ENCODE measurements at places on chromosomes 1 and 21.

- DNase-seq: peak; percentile 51
Measured at GRCh38 chr1:114131526-114132220, 22.0 kb downstream of the SYT6 start.

GRCh38 chr21:24163539-24163938 lies 1443.7 kb downstream of the MRPL39 start:
- DNase-seq: no peak

DNA sequence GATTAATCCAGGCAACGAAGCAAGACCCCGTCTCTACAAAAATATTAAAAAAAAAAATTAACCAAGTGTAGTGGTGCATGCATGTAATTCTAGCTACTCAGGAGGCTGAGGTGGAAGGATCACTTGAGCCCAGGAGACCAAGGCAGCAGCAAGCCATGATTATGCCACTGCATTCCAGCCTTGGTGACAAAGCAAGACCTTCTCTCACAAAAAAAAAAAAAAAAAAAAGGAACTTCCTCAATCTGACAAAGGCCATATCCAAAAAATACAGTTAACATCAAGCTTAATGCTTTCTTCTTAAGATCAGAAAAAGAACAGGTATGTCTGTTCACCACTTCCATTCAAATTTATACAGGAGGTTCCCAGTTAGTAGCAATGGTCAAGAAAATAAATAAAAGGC lies 54.4 kb downstream of the EVI5 start:
- no peak for DNase-seq

GRCh38 chr21:14602382-14602958 lies 56.4 kb upstream of the SAMSN1 start:
- peak; percentile 43 for DNase-seq

GRCh38 chr1:157469752-157470675 lies 82.3 kb downstream of the FCRL5 start:
- DNase-seq: no peak

- peak; percentile 50 for DNase-seq
Measured at GRCh38 chr1:172394141-172394751, 26.2 kb upstream of the C1orf105 start.

DNA sequence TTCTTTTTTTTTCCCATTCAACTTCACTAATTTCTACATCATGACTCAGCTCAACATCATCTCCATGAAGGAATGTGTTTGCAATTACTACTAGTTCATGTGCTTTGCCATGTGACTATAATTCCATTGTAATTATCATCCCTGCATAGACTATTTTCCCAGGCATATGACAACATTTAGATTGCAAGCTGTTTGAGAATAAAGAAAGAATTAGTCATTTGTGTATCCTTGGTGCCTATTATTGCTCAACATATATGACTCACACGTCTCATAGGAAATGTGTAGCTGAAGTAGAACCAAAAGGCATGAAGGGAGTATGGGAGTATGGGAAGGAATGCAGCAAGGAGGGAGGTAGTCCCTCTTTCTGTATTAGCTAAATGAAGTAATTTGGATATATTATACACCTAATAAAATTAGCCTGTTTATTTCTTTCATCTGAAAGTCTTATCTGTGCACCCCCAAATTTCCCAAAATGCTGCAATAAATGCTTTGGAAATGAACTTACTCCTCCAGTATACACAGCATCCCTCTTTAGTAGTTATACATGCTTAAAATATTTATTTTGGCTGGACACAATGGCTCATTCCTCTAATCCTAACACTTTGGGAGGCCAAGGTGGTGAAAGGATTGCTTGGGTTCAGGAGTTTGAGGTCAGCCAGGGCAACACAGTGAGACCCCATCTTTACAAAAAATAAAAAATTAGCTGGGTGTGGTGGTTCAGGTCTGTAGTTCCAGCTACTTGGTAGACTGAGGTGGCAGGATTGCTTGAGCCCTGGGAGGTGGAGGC lies 316.9 kb upstream of the ADGRL4 start:
- peak; percentile 98 for DNase-seq

DNA sequence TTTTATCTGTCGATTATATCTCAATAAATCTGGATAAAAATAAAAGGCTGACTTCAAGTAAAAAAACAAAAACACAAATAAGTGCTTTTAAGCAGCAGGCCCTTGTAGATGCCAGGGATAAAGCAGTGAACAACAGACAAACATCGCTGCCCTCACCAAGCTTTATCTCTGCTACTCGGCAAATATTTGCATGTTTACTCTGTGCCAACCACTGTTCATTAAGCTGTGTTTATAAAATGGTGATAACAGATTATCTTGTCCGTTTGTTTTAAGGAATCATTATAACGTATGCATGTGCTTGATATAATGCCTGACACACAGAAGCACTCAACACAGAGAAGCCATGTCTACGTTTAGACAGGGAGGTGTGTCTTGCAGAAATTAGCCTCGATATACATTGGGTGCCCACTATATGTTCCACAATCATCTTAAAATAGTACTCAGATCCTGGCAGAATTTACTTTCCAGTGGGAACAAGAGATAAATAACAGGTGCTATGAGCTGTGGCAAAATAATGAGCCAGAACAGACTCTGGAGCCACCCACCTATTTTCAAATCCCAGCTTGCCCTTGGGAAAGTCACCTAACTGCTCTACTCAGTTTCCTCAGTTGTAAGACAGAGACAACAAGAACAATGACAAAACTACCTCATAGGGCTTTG lies 47.2 kb downstream of the TRIT1 start:
- no peak for DNase-seq

DNA sequence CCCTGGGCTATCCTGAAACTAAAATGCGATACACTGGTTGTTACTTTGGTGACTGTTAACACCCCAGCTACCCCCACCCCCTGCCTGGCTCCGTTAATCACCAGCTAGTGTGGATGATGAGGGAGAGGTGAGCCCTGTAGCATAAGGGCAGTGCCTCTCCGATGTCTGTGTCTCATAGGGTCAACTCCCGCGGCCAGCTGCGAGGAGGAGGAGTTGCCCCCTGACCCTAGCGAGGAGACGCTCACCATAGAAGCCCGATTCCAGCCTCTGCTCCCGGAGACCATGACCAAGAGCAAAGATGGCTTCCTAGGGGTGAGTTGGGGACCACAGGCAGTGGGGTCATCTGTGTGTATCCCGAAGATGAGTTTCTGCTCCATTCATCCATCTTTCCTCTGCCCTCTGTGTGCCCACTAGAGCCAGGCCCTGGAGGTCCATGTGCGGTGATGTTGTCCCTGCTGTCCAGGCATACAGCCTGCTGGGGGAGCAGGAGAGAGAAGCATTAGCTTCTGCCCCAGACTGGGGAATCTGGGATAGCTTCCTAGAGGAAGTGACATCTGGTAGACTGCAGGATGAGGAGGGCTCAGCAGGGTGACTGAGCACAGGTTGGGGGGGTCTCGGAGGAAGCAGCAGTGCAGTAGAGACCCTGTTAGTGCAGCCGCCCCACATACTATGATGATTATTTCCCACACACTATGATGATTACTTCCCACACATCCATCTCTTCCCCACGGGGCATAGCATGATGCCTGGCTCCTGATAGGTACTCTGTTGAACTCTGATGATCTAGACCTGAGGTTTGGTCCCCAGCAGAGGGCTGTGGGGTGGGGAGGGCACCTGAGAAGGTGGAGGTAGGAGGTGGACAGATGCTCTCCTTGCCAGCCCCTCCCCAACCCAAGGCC lies 5.2 kb downstream of the SELENON start:
- no peak for DNase-seq

- no peak for DNase-seq
Measured at GRCh38 chr1:23594927-23595353, 35.6 kb upstream of the ID3 start.

DNA sequence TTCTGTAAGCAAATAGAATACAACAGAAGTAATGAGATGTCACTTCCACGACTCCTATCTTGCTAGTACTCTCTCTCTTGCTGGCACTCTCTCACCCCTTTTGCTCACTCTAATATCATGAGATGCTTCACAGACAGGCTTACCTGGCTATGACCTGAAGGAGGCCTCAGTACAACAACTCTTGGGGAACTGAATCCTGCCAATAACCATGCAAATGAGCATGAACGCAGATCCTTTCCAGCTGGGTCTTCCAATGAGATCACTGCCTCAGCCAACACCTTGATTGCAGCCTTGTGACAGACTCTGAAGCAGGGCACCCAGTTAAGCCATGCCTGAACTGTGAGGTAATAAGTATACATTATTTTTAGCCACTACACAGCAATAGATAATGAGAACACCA lies 53.1 kb upstream of the ADAR start:
- no peak for DNase-seq

DNA sequence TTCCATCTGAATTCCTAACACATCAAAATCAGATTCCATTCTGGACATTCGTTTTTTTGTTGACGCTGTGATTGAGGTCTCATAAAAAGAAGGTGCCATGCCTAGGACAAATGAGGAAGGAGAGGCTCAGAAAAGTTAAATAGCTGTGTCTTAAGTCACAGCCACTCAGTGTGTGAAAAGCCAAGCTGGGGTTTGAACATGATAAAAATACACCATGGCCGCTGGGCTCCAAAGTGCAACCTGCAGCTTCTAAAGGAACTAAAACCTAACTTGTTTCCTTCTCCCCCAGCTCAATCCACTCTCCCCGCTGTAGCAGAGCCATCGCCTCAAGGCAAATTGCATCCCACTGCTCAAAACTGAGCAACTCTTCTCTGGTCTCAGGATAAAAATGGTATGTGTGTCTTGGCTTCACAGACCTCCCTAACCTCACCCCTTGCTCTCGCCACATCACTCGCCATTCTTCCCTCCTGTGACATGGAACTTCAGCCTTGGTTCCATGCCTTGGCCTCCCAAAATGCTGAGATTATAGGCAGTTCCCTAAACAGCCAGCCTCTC lies 22.1 kb upstream of the FAM20B start:
- DNase-seq: no peak

DNA sequence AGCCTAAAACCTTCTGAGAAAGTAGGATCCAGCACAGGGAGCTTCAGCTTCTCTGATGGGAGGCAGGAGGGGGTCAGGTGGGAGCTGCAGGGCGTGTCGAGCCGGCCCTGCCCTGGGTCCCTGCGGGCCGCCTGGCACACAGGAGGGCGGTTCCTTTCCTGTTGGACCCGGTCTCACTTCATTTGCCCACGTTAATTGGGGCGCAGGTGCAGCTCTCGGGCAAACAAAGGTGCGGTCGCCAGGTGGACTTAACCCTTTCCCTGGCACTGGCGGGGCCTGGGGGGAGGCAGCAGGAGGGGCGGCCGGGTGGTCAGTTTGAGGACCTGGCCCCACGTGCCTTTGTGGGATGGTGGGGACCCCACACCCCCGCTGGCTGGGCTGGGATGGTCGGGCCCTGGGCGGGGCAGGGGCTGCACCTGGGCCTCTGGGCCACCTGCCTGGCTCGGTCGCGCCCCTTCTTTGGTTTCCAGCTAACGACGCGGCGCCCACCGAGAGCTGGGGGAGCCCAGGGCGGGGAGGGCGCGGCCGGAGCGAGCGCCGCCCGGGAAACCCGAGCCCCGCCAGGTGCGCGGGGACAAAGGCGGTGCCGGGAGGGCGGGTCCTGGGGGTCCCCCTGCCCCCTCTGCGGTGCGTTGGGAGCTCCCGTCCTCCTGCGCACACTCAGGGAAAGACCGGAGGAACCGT lies 20.8 kb upstream of the C1orf159 start:
- no peak for DNase-seq

DNA sequence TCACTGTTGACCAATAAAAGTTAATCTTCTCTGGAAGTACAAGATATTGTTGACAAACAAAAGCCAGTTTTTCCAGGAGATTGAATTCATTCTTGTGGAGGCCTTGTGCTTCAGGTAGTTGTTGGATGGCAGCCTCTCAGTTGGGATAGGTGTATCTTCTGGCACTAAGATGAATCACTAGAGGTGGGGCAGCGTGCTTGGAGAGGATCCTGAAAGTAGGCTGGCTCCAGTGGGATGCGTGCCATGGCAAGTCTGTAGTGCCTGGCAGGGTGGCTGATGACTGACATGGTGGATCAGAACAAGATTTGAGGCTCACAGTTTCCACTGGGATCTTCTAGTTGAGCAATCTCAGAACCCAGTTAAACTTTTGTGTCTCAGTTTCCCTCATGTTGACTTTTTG lies 2.4 kb downstream of the VPS13D start:
- DNase-seq: no peak

DNA sequence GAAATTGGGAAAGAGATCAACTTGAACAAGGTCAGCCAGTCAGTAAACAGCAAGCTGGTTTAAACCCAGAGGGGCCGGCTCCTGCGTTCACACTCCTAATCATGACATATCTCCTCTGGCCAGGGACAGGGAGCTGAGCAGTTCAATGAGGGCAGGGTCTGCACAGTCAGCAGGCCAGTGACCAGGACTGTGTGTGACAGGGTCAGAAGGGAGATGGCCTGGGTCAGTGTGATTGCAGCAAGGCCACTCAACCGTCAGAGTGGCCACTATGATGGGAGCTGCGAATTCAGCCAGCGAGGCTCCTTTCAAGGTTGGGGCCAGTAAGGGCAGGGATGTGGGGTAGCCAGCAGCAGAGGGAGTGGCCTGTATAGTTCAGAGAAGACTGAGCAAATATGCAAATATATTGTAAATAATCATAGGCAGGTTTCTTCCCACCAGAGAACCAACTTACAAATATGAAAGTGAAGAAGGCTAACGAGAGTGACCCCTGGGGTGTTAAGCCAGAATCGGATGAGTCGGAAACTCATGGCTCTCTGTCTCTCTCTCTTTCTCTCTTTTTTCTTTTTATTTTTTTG lies 20.0 kb downstream of the NOL9 start:
- DNase-seq: no peak

- DNase-seq: no peak
Measured at GRCh38 chr1:215529571-215529970, 37.5 kb upstream of the KCTD3 start.

GRCh38 chr1:112675728-112676381 lies 1.4 kb downstream of the MOV10 start:
- DNase-seq: no peak

DNA sequence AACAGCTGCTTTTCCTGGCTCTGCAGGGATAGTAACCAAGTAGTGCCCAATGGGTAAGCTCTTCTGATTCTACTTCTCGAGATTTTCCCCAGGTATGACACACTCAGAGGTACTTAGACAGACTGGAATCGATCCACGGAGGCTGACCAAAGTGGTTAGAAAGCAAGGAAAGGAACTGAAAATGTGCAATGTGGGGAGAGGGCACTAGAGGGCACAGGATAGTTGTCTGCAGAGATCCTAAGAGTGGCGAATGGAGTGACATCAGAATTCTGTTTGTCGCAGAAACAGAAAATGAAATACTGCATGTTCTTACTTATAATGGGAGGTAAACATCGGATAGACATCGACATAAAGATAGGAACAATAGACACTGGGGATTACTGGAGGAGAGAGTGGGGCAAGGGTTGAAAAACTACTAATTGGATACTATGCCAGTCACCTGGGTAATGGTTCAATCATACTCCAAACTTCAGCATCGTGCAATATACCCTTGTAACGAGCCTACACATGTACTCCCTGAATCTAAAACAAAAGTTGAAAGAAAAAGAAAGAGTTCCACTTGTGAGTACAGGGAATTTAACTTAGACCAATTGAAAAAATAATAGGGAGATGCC lies 23.3 kb downstream of the CYP2J2 start:
- peak; percentile 26 for DNase-seq

Data from choroid plexus epithelial cell (primary cell).